Muscle of leg (tissue), 16 donors: ENCODE measurements at places on chromosomes 12 and 14. TPM values are rescaled to one million over a fixed set of nuclear protein-coding genes. Genes with fewer than 3 reads are reported as not detected.

DNA sequence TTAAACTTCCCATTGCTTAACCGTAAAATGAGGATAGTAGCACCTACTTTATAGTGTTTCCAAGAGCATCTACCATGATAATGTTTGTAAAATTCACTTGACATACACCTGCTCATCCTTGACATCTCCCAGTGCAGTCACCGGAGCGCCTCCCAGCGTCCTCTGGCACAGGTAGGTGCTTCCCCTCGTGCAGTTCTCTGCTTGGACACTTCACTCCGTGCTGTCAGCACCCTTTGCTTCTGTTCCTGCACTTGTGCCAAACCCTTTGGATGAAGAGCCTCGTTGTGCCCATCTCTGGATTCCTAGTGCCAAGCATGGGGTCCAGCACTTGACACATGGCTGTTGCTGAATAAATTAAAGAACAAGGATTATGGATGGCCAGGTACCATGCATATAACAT lies 28.3 kb downstream of the ETV6 start:
- no peak for DNase-seq

- no peak for DNase-seq
These were observed 115.4 kb upstream of the BTG1 start for GRCh38 chr12:92261071-92261470.

DNA sequence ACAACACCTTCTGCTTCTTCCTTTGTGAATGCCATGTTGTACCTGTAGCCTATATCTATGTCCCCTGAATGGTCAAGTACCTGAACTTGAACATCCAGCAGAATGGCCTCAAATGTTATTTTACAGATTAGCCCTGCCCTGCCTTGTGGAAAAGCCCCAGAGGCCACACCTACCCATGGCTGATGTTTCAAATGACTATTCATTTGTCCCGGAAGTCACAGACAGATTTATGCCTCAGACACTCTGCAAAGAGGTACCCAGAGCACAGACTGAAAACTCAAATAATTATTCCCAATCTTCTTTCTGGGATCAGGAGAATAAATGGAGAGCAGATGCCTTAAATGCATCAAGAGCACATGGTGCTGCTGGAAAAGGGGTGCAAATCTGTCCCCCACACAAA lies 13.0 kb upstream of the DPF3 start:
- DNase-seq = no peak

DNA sequence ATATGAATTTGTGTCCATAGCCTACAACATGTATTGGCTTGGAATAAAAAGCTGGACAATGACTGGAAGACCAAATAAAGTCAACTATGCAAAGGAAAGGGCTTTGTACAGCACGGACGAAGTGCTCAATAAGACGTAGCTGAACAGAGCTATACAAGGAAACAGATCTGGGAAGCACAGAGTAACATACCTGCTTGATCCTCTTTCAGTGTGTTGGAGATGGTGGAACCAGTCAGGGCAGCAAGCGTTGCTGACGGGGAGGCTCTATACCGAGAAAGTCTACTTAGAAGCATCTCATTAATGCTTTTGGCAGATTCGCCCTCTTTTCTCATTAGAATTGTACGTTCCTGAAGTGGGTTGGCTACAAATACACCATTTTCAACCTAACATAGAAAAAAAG lies 99.3 kb downstream of the HECTD4 start:
- peak; percentile 13 for DNase-seq

- peak; percentile 88 for DNase-seq
These were observed 1.6 kb upstream of the INF2 start for GRCh38 chr14:104687601-104688504.

DNA sequence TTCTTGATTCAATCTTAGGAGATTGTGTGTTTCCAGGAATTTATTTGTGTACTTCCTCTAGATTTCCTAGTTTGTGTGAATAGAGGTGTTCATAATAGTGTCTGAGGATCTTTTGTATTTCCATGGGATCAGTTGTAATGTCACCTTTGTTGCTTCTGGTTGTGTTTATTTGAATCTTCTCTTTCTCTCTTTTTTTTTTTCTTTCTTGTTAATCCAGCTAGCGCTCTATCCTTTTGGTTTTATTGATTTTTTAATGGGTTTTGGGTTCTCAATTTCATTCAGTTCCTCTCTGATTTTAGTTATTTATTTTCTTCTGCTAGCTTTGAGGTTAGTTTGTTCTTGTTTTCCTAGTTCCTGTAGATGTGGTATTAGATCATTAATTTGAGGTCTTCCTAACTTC lies 242.5 kb downstream of the SEC23A start:
- DNase-seq = no peak

The TAS2R10 gene
- 0.71 TPM for total RNA-seq

DNA sequence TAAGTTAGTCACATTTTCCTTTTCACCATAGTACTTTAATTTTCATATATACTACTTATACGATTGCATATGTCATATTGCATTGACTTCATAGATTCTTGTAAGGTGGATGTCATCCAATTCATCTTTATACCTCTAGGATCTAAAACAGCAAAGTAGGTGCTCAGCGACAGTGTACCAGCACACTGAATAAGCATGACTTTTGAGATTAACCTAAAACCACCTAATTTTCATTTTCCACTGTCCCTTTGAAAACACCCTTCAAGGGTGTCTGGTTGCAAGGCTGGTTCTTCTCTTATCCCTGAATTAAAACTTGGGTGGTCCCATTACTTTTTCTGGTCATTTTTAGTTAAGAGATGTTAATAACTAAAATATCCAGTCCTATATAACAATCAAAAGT lies 4.4 kb downstream of the GPR19 start:
- DNase-seq = no peak

GRCh38 chr12:55737581-55738122 lies 5.3 kb upstream of the GDF11 start:
- peak; percentile 78 for DNase-seq

DNA sequence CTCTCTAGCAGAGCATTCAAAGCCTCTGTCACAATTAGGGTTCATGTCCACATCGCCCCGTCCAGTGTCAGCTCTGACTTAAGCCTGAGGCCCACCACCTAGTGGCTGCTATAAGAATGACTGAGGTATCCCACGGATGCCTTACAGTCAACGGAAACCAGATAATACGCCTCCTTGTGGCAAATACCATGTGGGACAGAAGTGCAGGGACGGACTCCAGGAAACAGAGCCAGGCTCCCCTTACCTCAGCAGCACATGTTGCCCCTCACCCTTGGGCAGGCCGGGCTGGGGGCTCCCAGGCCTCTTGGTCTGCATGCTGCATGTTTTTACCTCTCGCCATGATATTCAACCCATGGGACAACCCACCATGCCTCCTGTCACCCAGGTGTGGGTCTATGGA lies 86.3 kb downstream of the VWF start:
- peak; percentile 46 for DNase-seq

DNA sequence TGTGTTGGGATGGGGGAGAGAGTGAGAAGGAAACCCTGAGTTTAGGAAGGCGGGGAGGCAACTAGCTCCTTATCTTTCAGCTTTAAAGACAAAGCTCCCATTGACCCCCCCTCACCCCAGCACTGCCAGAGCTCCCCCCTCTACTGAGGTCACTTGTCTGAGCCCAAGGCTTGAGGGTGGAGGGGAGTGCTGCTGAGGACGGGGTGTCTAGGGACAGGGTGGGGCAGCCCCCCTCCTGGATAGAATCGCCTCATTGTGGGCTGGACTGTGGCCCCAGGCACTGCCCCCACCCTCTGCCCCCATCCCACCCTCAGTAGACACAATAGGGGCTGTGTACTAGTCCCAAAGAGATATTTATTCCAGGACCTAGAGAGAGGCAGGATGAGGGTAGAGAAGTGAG lies 3.0 kb downstream of the ERBB3 start:
- DNase-seq = no peak

The KCNMB4 gene
- total RNA-seq = 8.2 TPM

- peak; percentile 100 for DNase-seq
These were observed 44.0 kb downstream of the RBMS2 start for GRCh38 chr12:56565510-56566101.

The CRACR2A gene
- 1.3 TPM for total RNA-seq

The CD163L1 gene
- total RNA-seq = 9.4 TPM

- no peak for DNase-seq
These were observed 21.9 kb upstream of the HIP1R start for GRCh38 chr12:122813310-122813713.

The PROX2 gene
- total RNA-seq = not detected

DNA sequence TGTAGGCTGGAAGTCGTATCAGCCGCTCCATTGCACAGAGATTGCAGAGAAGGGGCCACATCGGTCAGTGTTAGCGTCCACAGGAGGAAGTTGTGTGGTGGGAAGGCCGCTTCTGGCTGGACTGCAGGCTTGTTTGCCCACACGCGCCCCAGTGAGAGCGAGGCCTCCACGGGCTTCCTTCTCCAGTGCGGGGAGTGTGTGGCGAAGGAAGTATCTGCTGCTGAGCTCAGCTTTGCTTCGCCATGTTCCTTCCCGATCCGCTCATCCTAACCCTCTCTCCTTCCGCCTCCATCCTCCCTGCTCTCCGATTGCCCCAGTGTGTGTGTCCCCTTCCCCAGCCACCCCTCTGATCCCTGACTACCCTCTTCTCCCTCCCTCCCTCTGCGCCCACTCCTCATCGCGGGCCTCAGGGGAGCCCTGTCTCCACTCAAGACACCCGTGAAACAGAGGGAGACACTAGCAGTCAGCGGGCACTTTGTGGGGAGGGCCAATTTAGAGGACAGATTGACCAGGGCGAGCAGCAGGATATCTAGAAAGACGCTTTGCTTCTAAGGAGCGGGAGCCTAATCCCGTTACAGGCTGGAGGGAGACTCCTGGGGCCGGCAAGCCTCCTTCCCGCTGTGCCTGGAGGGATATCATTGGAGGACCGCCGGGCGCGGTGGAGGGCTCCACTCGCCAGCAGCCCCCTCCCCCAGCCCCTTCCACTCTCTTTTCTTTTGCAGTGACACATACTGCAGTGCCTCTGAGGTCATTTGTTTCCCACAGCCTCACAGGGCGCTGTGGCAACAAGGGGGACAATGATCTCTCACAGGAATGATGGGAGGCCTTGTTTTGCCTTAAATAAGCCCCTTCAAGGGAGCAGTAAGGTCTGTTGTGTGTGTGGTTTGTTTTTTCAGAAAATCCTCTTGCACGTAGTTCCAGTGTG lies 428.8 kb downstream of the ZFP36L1 start:
- peak; percentile 87 for DNase-seq

- peak; percentile 47 for DNase-seq
These were observed 40.5 kb upstream of the CLMN start for GRCh38 chr14:95359994-95360826.

DNA sequence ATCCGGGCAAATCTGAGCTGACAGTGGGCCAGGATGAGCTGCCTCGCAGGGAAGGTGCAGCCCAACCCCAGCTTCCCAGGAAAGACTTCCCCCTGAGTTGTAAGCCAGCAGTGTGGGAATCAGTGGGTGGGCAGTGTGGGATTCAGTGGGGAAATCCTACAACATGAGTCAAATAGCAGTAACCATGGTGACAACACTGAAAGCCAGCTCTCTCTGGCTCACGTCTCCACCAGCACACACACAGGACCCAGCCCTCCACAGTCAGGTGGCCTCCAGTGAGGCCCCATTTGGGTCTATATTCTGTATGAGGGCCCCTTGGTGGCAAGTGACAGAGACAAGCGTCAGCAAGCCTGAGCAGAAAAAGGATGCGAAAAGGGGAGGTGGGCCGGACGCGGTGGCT lies 6.0 kb upstream of the LGALS3 start:
- DNase-seq = peak; percentile 71

DNA sequence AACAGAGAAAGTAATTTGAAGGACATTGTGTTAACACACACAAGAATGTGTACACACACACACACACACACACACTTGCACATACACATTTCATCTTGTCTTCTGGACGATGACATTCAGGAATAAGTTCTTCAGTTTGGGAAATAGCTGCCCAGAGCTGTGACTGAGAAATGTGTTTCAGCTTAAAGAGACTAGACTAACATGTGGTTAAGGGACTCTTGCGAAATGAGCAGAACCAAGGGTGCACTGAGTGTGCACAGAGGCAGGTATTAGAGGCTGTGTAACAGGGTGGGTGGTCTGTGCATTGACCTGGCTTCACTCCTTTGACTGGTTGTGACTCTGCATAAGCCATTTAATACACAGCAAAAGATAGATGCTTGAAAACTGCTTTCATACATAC lies 29.4 kb upstream of the KCNA5 start:
- DNase-seq = no peak

The TEX22 gene
- total RNA-seq = 0.49 TPM

GRCh38 chr12:121673013-121673511 lies 3.6 kb upstream of the MORN3 start:
- DNase-seq = peak; percentile 86

DNA sequence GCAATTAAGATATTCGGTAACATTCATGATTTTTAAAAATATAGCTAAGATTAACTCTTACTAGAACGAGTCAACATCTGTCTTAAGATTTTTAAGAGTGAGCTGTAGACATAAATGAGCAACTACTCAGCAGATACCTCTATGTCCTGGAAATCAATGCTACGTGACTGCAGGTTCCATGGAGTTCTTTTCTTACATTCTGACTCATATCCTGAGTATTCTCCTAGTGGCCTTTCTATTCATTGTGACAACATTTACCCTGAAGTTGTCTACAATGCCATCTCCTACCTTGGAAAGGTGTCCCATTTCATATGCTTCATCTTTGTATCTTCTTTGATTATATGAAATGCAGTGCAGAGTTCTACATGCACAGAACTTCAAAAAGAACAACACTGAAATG lies 59.9 kb downstream of the PKP2 start:
- DNase-seq = no peak

The G2E3 gene
- total RNA-seq = 21.3 TPM

The CLEC14A gene
- 21.3 TPM for total RNA-seq

- no peak for DNase-seq
These were observed 18.7 kb downstream of the NOS1 start for GRCh38 chr12:117342682-117343081.

DNA sequence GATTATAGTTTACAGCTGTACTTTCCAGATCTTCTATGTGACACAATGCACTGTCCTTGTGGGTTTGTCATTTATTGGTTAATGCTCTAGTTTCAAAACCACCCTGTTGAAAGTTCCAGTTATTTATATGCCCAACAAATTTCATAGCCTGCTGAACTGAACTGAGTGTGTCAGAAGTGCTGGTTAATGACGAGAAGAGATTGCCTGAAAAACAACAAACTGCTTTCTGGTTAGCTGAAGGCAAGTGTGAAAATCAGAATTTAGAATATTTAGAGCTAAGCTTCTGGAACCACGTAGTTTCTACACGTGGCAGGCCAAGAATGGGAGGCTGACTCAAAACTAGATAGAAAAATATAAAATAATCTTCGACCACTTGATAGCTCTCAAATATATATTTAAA lies 19.1 kb upstream of the RIN3 start:
- no peak for DNase-seq
